Common myeloid progenitor, CD34-positive (primary cell): ENCODE measurements at places on chromosomes 1 and 21.

GRCh38 chr1:203278082-203278884 lies 27.0 kb upstream of the BTG2 start:
- peak; percentile 56 for DNase-seq

DNA sequence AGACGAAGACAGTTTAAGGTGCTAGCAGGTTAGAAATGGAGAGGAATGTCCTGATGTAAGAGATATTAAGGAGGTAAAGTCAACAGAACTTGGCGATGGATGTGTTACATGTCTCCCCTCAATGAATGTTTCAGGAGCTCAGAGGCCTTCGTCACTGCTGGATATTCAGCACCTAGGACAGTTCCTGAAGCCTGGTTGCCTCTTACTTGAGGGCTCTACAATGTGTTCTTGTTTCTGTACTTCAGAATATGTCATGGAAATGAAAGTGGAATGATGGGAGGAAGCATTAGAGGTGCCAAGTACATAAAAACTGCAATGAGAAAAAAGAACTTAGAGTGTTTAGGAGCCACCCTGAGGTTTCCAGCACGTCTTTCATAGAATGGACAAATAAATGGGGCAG lies 17.7 kb downstream of the TNR start:
- DNase-seq: peak; percentile 52

GRCh38 chr1:144101397-144102045 lies 129.7 kb upstream of the FAM72C start:
- no peak for DNase-seq

GRCh38 chr1:12697397-12697796 lies 18.5 kb upstream of the AADACL3 start:
- no peak for DNase-seq

- no peak for DNase-seq
Measured at GRCh38 chr1:16173447-16174260, 17.8 kb upstream of the EPHA2 start.

GRCh38 chr1:194040496-194040895 lies 854.1 kb upstream of the B3GALT2 start:
- no peak for DNase-seq

- DNase-seq: peak; percentile 93
Measured at GRCh38 chr1:26697978-26698849, 2.4 kb downstream of the ARID1A start.

DNA sequence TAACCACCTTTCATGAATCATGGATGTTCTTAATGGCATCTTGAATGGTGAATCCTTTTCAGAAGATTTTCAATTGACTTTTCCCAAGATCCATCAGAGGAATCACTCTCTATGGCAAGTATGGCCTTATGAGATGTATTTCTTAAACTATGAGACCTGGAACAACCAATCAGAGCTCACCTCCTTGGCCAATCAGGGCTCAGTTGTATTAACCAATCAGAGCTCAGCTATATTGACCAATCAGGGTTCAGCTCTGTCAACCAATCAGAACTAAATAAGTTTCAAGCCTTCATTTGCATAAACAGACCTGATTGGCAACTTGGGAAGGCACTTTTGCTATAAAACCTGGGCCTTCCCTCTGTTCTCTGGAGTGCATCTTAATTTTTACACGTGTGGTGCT lies 13.6 kb upstream of the FAM3B start:
- no peak for DNase-seq

GRCh38 chr1:155813672-155814071 lies 43.3 kb downstream of the GON4L start:
- no peak for DNase-seq

- DNase-seq: no peak
Measured at GRCh38 chr1:155256058-155256852, 972 bp upstream of the ENTREP3 start.

GRCh38 chr1:96233422-96233821 lies 488.2 kb upstream of the PTBP2 start:
- DNase-seq: no peak

- DNase-seq: peak; percentile 69
Measured at GRCh38 chr1:160981584-160982411, 27.2 kb upstream of the ITLN2 start.
